Globus pallidus (tissue), 1 donor: ENCODE measurements at places on chromosomes 4 and X.

GRCh38 chr4:6492861-6493657 lies 20.6 kb upstream of the PPP2R2C start:
- no peak for DNase-seq

GRCh38 chrX:17412692-17413091 lies 37.7 kb downstream of the NHS start:
- no peak for DNase-seq

DNA sequence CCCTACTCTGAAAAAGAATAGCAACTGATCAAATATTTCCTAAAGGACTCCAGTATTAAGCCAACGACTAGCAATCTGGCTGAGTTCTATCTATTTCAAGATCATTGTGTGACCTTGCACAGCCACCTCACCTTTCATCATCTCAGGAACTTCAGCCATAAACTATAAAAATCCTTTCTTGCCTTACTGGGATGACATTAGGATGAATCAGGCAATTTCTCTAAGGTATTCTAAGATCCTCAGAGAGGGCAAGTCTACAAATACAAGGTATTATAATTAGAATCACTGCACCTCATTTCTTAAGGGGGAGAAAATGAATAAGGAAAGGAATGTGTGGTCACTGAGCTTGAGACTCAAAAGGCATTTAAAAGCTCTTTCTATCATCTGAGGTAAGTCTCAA lies 152.6 kb downstream of the GRIA3 start:
- no peak for DNase-seq

- no peak for DNase-seq
These were observed 2.4 kb upstream of the BCOR start for GRCh38 chrX:40100141-40100536.

- DNase-seq: no peak
These were observed 345.8 kb upstream of the CASK start for GRCh38 chrX:42269186-42269585.

DNA sequence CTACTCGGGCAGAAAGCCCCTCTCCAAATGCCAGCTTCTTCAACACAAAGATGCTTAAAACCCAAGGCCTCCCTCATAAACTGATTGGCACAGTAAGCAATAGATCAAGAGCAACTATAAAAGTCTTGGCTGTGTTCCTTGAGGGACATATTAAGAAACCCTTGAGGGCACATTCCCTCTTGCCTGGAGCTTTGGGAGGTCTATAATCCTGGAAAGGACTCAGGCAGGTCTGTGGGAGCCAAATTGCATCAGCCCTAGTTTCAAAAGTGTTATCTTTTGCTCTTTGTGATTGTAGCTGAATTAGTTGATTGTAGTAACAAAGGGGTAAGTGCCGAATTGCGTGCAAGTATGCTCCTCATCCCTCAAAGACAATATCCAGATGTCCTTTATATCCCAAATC lies 18.6 kb upstream of the SETD7 start:
- DNase-seq: no peak

DNA sequence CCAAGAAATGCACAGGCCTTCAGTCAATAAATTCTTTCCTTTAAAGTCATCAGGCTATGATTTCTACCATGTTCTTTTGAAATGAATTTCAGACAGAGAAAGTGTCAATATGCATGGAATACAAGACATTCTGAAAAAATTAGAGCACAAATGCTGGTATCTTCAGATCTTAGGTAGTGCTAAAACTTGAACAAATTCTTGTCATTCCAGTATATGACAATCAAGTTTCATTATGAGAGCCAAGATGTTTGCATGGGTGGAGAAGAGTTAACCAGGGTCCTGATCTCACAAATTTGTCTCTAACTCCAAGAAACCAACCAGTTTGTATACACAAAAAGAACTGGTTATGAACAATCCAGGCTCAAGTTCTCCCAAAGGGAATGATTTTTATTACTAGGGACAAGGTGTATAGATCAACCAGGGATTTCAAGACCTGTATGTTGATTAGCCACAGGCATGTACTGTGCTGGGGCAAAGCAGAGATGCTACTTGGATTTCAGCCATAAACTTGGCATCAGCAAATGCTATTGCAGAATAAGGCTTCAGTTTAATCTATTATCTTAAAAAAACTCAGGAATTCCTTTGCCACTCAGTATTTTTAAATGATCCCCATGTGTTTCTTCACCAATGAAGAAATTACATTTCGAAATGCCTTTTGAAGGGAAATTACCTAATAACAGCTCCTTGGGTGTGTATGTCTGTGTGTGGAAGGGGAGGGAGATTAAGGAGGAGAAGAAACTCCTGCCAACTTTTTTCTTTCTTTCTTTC lies 69.7 kb downstream of the FANCB start:
- DNase-seq: no peak

GRCh38 chr4:123593655-123594054 lies 197.1 kb downstream of the SPRY1 start:
- no peak for DNase-seq

DNA sequence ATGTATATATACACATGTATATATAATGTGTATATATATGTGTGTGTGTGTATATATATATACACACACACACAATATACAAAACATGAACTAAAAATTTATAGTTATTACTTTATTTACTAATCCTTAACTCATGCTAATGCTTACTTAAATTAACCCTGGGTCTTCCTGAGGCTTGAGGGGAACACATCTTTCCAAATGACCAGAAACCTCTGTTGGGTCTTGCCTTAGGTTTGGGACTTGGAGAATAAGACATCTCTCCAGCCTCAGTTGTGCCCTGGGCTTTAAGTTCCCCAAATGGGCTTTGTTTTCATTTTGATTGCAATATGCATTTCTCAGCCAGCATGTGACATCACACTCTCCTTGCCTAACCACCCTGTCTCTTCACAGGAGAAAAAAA lies 7.7 kb downstream of the GEMIN8 start:
- DNase-seq: no peak

GRCh38 chr4:133839326-133839725 lies 362.3 kb downstream of the PABPC4L start:
- no peak for DNase-seq

GRCh38 chr4:3211866-3212265 lies 37.1 kb upstream of the MSANTD1 start:
- no peak for DNase-seq

DNA sequence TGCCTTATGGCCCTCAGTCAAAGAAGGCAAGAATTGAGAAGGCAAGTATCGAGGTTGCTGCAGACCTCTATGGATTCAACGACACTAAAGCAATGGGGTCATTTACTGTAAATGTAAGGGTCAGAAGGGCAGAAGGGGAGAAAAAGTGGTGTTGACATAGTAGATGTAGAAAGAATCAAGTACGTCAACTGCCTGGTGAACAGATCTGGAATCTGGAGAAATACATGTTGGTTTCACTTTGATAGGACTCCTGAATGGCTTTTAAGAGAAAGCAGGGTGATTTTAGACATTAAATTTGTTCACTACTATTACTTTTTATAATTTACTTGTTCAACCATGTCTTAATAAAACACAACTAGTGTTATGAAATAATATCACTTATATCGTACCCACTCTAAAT lies 81.3 kb upstream of the FSTL5 start:
- no peak for DNase-seq

DNA sequence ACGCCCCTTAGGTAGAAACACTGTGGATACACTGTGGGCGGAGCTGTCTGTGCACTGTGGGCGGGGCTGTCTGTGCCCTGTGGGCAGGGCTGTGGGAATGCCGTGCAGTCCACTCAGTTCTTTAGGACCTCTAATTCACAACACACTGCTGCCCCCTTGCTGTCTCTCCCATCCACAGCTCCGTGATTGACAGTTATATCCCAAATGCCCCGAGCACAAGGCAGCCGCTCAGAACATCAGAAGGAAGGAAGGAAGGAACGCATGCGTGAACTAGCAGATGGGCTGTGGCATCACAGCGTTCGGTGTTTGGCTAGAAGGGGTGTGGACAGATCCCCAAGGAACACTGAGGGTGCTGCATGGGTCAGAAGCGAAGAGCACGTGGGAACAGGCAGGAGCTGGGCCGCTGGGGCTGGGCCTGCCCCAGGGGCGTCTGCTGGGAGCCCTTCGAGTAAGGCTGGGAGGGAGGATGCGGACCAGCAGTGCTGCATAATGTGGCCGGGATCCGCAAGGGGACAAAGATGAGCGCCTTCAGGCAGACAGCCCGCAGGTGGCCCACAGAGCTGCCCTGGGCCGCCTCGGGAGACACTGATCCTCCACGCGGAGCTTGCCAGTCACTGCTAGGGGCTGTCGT lies 29.8 kb downstream of the ACOX3 start:
- DNase-seq: no peak

- DNase-seq: no peak
These were observed 446 bp upstream of the UBE2A start for GRCh38 chrX:119573840-119574393.

DNA sequence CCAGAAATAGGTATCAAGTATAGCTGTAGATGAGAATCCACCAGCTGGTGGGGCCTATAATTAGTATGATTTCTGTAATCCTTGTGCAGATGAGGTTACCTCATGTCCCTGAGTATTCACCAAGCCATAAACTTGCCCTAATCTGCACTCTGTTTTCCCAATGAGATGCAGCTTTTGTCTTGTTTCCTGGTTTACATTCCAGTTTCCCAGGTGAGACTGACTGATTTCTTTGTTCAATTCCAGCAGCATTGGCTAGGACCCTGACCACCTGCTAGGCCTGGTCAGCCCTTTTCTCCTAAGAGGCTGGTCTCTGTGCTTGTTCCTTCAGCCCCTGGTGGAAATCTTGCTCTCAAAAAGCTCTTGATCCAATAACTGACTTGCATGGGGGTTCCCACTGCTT lies 44.6 kb downstream of the GABRB1 start:
- DNase-seq: no peak

DNA sequence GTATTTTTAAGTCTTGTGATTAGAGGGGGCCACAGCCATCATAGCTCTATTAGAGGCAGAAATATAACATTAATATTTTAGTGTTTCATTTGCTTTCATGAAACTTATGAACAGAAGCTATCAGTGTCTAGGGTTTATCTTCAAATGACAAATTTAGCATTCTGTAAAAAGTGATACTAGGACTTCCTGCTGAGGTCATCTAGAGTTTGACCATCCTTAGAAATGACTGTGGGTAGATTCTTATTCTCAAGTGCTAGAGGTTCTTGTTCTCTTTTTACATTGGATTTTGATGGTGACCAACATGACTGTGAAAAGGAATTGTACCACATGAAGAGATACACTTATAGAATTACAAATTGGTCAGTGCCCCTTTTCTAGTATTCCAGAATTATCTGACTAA lies 568.6 kb downstream of the RPA4 start:
- DNase-seq: no peak

GRCh38 chr4:65654976-65655375 lies 15.3 kb downstream of the EPHA5 start:
- DNase-seq: no peak

DNA sequence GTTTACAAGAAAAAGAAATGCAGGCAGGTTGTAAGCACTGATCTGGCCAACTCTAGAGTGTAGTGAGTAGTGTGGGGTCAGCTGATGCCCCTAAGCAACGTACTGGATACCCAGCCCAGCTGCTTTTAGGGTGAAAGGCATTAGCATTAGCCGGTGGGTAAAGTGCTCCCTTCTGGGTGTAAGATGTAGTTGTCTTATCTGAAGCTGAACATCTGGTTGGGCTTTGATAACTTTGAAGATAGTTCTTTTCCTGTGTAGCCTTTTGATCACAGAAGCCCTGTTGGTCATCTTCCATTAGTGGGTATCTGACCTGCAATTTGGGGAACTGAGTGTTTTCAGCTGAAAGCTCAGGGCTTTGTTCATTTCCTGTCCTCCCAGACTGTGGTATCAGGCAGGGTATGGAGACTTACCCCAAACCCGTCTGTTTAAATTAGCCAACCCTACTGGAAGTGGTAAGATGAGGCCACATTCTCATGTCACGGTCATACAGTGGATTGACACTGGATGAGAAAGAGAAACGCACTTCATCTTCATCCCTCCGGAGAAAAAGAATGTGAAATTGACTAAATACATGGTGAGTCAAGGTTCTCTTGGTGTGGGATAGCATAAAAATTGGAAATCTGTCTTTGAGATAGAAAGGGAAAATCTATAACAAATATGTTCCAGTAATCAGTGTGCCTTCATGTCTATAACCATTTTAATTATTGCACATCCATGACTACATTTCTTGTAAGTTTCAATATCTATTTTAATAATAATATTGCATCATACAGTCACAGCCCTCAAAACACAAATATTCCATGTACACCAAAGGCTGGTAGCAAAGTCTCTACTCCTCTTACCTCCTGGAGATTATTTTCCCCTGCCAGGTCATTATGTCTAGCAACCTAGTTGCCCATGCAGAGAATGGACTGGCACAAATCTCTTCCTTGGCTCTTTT lies 8.7 kb downstream of the RHOH start:
- peak; percentile 54 for DNase-seq

- DNase-seq: no peak
These were observed 40.9 kb upstream of the NKRF start for GRCh38 chrX:119647089-119647488.

DNA sequence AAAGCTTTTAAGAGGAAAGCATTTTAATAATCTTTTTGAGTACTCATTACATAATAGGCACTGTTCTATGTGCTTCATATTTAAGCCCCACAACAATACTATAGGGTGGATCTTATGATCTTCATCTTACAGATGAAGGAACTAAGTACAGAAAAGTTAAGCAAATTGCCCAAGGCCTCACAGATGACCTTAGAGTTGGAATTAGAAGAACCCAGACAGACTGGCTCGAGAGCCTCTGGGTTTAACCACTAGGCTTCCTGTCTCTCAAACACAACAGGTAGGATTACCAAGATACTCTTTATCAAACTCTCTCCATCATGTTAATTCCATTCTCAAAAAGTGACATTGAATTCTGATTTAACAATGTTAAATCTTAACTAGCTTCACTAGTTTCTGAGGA lies 23.8 kb downstream of the TRPC5 start:
- no peak for DNase-seq

DNA sequence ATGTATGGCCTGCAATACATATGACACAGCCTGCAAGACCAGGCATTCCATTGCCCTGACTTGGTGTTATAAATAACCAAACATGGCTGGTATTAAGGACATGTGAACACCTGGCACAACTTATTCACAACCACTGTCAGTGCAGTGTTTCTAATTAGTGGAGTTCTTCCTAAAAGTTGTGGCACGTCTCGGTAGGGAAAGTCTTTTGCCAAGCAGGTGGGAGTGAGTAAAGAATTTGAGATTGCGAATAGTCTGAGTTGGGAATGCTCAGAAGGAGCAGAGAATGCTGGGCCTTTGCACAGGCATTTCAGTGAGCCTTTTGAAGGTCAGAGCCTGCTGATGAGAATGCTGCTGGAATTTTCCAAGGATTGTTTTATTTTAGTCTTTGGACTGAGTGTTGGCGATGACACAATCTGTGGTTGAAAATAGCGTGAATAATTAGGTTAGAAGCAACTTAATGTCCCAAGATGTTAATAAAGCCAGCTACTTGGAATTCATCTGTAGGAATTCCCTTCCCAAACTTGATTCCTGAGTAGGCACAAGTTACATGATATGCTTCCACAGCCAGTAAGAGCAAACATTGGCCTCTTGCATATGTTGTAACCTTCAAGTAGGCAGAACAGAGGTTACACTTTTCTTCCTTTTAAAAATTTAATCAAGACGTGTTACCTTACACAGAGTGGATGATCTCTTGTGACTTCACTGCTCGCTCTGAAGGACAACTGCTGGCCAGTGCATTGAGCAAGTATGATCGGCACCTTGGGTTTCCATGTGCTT lies 83.6 kb upstream of the PGRMC2 start:
- DNase-seq: no peak
